ENCODE measurements at places on chromosomes 7 and 10.

DNA sequence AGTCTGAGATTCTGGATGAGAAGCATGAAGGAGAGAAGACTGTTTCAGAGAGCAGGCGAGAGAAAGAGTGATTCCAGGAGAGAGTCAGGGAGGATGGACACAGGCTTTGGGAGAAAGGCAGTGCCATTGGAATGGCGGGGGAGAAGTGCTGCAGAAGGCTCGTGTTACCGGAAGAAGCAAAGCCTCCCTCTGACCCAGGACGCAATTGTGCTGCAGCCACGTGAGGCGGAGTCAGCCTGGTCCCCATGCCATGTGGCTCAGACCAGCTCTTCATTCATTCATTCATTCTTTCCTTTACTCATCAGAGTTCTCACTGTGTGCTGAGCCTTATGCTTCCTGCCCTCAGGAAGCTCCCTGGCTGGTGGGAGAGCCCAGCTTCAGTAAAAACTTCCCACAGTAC lies 49.2 kb upstream of the COL13A1 start:
- DNase-seq: no peak

- no peak for DNase-seq
Observed at GRCh38 chr10:113316506-113316905, 236.3 kb upstream of the HABP2 start.

DNA sequence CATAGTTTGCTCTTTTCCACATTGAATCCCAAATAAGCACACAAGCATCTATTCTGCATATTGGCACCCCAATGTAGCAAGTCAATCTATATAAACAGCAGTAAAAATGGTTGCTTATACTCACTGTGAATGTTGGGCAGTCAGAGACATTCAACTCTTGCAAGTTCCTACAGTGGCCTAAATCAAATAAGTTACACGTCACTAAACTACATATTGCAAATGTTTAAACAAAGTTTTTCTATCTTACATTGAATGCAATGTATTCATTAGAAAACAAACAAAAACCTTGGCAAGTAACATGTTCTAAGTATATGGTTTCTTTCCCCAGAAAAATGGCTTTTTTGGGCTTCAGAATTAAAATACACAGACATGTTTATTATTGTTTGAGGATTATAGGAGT lies 19.0 kb downstream of the LRRC17 start:
- DNase-seq: no peak

DNA sequence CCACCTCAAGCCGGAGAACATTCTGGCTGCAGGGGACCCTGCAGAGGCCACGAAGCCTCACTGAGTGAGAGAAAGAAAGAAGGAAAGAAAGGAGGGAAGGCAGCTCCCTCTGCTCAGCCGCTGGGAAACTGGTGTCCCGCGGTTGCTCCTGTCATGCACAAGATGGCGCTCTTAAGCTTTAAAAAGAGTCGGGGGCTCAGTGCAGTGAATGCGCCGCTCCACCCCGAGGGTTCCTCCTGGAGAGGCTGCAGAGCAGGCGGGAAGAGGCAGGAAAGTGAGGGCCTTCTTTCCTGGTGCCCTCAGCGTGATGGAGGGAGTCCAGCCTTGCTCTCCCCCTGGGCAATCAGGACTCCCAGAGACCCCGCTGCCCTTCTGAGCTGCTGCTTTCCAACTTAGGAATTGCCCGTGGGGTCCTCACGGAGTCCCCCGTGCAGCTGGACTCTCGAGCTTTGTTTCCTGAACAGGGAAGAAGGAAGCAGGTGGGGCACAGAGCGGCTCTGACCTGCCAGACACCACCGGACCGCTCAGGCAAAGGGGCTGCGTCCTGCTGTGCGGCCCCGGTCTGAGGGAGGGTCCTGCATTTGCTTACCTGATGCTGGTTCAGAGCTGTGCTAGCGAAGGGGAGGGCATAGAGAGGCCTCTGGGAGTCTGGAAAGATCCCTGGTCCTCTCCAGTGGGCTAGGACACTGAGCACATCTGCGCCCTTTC lies 141.9 kb upstream of the MKI67 start:
- no peak for DNase-seq

DNA sequence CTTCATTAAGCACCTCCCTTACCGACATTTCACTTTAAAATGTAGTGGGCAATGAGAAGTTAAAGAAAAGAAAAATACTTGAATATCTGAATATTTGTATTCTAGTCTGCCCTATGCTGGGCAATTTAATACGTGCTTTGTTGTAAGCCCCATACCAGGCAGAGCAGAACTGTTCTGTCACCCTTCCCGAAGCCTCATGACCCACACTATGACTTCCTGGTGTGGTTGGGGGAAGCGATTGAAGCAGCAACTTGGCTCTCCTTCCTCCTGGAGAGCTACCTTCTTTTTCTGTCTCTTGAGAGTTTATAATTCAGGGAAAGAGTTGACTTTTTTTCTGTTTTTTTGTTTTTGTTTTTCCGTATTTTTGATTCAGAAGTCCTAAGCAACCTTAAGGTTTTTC lies 243.7 kb downstream of the INHBA start:
- DNase-seq: no peak

DNA sequence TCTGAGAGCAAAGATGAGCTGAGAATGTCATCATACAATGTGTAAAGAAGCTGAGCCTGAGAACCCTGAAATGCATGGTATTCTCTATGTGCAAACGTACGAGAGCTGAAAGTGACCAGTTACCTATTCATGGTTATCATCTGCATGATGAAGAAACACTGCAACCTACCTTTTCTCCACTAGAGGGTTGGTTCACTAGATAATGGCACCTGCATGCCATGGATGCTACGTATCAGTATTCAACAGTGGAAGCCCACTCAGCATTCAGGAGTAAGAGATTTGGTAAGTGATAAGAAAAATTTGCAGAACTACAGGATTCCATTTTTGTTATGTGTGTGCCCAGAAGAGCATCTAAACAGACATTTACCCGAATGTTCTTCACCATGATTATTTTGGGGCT lies 145.4 kb downstream of the PTPRN2 start:
- DNase-seq: no peak

DNA sequence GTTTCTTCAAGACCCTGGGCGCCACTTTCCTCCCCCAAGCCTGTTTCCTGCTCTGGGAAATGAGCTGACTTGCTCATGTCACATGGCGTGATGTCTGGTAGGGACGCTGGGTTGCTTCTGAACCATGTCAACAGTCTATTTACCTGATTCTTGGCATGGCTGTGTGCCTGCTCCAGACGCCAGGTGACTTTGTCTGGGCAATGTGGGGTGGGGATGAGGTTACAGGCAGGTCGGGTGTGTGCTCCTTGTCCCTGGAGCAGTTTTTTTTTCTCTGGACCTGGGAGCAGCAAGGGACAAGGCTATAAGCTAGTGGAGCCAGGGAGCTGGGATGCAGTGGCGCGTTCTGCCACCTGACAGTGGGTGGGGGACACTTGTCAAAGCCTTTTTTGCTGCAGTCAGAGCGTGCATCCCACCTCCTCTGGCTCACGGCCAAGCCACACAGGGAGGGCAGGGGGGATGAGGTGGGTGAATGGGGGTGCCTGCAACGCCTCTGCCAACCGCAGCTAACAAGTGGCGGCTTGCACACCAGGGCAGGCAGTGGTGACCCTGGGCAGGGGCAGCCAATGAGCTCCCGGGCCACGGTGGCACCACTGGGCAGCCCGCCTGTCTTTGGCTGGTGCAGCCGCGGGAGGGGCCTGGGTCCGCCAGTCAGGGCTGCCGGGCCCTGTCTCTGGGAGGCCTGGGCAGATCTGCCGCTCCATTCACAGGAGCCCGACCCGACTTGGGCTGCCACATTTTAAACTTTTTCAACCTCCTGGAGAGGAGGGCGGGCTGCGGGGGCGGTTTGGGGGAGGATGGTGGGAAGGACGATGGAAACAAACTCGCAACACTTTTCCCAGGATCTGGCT lies 22.9 kb downstream of the DNAJB12 start:
- DNase-seq: no peak

GRCh38 chr10:80908611-80909010 lies 370.9 kb downstream of the SH2D4B start:
- DNase-seq: no peak

DNA sequence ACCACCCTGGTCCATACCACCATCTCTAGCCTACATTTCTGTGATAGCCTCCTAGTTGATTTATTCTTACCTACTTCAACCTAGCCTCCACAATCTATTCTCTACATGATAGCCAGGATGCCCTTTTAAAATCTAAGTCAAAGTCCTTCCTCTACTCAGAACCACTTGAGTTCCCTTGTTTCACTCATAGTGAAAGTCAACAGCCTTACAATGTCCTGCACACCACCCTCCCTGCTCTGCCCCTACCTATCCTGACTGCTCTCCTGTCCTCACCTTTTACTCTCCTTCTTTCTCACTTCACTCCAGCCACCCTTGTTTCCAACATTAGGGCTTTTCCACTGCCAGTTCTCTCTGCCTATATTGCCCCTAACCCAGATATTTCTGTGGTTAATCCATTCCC lies 146.7 kb downstream of the GRM3 start:
- no peak for DNase-seq

DNA sequence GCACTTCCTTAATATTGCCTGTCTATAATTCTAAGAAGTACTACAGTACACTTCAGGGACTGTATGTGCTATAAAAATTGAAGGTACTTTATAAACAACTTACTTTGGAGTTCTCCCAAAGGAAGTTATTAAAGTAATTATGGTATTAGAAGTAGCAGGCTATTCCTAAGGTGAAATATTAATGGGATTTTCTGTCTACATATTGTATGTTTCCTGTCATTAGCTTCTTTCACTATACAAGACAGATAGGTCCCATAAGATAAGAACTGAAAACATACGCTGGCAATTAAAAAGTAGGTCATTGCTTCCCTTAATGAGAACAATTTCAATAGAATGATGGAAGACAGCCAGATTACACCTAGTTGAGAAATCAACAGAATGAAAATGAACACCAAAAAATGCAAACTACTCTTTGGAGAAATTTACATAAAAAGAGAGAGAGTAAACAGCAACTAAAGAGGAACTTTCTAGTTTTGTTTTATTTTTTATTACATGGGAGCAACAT lies 147.0 kb downstream of the HBP1 start:
- DNase-seq: no peak

DNA sequence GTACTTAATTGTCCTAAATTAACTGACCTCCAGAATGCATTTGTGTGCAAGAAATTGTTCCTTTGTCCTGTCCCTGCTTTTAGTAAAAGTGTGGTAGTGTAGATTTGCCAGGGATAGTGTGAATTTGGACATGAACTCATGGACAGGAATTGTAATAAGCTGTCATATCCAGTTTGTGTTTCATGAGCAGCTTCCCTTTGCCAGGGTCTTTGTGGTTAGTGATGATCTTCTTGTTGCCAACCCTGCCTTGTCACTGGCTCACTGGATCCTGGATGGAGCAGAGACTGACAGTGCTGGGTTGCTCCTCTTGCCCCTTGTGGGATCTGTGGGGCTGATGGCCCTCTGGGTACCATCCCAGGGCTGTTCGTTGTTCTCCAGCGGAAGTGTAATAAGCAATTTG lies 110.1 kb downstream of the CCNY start:
- no peak for DNase-seq

DNA sequence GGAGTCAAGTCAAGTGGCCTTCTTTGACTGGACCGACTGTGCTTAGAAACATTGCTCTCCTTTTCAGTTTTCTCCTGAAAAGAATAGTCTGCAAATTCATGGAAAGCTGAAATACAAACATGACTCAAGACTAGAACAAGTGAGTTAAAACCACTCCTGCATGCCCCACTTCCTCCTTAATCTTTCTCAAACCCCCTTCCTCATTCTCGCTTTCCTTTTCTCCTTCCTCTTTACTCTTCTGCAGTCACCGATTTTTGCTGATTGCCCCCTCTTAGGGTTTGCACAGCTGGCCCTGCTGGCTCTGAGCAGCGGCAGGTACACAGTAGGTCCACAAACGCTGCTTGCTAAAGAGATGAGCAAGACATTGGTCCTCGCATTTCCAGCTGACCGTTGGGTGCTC lies 34.8 kb upstream of the MKI67 start:
- DNase-seq: no peak

DNA sequence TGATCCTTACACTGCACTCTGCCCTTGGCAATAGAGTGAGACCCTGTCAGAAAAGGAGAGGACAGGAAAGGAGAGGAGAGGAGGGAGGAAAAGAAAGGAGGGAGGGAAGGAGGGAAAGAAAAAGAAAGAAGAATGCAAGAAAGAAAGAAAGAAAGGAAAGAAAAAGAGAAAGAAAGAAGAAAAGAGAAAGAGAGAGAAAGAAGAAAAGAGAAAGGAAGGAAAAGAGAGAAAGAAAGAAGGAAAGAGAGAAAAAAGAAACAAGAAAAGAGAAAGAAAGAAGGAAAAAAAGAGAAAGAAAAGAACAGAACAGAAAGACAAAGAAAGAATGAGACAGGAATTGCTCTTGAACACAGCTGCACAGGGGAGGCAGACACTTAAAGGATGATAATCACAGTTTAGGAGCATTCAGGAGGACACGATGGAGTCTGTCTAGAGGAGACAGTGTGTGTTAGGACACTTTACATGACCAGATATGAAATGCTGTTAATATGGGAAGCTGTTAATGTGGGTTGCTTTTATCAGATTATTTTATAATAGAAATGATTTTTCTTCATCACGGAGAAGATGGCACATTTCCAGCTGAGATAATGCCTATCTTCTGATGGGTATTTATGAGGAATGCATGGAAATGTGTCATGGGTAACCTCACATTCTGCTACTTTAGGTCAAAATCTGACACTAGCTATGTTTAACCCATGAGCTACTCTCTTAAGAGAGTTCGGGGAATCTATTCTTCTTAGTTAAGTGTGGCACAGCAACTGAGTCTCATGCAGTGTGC lies 160.5 kb downstream of the BAMBI start:
- DNase-seq: no peak

DNA sequence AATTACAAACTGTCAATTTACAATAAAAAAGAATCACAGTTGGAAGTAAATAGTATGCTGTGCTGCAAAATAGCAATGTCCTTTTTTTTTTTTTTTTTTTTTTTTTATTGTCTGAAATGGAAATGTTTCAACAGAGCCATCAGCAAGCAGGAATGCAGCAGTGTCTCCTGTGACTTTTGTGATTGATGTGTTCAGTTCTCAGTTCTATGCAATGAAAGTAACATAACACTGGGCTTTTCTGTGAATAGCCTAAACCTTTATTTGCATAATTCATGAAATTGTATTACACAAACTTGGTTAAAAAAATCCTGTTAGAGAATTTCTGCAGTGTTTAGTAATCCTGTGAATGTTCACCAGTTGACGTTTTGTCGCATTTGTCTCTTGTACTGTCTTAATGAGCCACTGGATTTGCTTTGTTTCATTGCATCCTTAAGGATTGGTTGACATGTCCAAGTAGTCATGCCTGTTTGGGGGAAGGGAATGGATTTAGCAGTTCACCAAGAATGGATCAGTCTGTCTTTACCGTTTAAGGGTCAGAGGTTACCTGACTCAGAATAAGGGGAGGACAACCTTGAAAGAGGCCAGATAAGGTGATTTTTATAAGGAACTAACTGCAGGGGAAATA lies 192.7 kb downstream of the MLLT10 start:
- no peak for DNase-seq

DNA sequence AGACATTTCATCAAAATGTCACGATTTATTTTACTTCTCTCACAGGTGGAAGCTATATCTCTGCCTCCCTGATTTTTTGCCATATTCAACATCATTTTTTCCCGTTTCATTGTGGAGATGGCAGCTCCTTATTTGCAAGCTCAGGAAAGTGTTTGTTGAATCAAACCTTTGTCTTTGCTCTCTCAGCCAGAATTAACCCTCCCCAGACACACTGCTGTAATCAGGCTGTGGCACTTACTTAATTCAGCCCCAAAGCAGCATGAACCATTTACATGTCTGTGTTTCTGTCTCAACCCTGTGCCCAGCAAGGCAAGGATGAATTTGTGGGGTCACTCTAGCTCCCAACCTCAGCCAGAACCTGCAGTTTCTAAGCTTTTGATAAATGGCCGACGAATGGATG lies 397.2 kb downstream of the TCERG1L start:
- DNase-seq: no peak

GRCh38 chr10:93269281-93269680 lies 195.6 kb downstream of the CYP26A1 start:
- DNase-seq: no peak

- no peak for DNase-seq
Observed at GRCh38 chr10:114681542-114681941, 23.5 kb upstream of the ABLIM1 start.
